ENCODE measurements at places on chromosomes 5 and 9. TPM values are rescaled to one million over a fixed set of nuclear protein-coding genes. Genes with fewer than 3 reads are reported as not detected.

POLR3G gene
- 0.72 TPM for total RNA-seq

STING1 gene
- total RNA-seq, result 69.3 TPM

CDK5RAP2 gene
- 25.1 TPM for total RNA-seq

FOXD4L3 gene
- total RNA-seq, result not detected

SPINK13 gene
- not detected for total RNA-seq

OSMR gene
- 99.3 TPM for total RNA-seq

TPPP gene
- 0.72 TPM for total RNA-seq

TMEM167A gene
- total RNA-seq, result 73.5 TPM

JAKMIP2 gene
- not detected for total RNA-seq

EQTN gene
- not detected for total RNA-seq

IL3 gene
- total RNA-seq, result not detected

PRPF4 gene
- 22.4 TPM for total RNA-seq

IFNK gene
- not detected for total RNA-seq

NAIP gene
- 0.81 TPM for total RNA-seq

BTNL8 gene
- total RNA-seq, result not detected

IARS1 gene
- total RNA-seq, result 171 TPM

PCDHA9 gene
- not detected for total RNA-seq

CYLC2 gene
- not detected for total RNA-seq

FOXD4L6 gene
- not detected for total RNA-seq

ZNF454 gene
- total RNA-seq, result 1.9 TPM

PAPPA gene
- 78.9 TPM for total RNA-seq

FBXW2 gene
- total RNA-seq, result 30.1 TPM
